ENCODE measurements at places on chromosomes 13 and 19.
A peak's percentile ranks its signal among the peaks of the same experiment; 100 is the strongest.

DNA sequence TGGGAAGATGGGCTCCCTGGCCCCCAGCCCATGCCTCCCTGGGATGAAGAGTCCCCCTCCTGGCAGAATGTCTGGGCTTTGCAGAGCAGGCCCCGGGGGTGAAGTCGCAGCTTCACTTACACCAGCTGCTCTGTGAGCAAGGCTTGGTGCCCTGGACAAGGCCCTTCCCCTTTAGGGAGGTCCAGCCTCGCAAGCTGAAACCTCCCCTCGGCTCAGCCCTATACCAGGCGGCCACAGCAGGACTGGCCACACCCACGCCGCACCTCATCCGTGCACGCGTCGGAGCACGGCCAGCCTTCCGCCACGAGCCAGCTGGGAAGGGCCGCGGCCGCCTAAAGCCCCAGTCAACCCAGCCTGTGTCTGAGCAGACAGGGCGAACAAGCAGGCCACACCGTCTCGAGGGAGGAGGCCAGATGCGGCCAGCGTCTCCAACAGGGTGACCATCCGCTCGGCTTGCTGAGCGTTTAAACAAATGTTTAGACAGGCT, 83.2 kb upstream of the MCF2L start:
- peak; percentile 53 for DNase-seq

- DNase-seq: no peak
Measured at GRCh38 chr13:98576200-98576945, 534 bp downstream of the STK24 start.

DNA sequence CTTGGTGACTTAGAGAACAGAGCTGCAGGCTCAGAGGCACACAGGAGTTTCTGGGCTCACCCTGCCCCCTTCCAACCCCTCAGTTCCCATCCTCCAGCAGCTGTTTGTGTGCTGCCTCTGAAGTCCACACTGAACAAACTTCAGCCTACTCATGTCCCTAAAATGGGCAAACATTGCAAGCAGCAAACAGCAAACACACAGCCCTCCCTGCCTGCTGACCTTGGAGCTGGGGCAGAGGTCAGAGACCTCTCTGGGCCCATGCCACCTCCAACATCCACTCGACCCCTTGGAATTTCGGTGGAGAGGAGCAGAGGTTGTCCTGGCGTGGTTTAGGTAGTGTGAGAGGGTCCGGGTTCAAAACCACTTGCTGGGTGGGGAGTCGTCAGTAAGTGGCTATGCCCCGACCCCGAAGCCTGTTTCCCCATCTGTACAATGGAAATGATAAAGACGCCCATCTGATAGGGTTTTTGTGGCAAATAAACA, 9.9 kb downstream of the APOC1 start:
- DNase-seq: no peak

GRCh38 chr19:3572855-3573161, at the start of gene HMG20B:
Gene HMG20B (plus strand): TSS chr19:3572944. CDS start chr19:3573310, 366 bp downstream.
- DNase-seq: no peak

GRCh38 chr13:99979453-99980200, 2.0 kb upstream of the ZIC2 start:
- DNase-seq: no peak

DNA sequence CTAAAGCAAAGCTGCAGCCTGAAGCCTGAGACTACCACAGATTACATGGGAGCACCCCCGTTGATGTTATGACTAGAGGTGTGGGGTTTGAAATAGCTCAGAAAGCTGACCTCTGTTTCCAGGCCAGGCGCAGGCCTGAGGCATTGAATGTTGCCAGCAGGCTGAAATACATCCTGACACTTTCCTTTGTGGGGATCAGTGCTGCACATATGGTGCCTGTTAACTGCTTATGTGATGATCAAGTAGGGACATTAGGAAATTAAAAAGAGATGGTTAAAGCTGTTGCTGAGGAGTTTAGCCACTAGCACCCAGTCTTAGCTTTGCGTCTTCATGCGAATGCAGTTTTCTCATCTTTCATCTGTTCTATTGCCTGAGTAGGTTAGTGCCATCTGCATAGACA, 83.2 kb downstream of the CCNA1 start:
- DNase-seq: no peak

GRCh38 chr19:2354670-2355069, 5.4 kb upstream of the TMPRSS9 start:
- no peak for DNase-seq

GRCh38 chr19:10580979-10581631, 6.0 kb downstream of the AP1M2 start:
- DNase-seq: peak; percentile 87

DNA sequence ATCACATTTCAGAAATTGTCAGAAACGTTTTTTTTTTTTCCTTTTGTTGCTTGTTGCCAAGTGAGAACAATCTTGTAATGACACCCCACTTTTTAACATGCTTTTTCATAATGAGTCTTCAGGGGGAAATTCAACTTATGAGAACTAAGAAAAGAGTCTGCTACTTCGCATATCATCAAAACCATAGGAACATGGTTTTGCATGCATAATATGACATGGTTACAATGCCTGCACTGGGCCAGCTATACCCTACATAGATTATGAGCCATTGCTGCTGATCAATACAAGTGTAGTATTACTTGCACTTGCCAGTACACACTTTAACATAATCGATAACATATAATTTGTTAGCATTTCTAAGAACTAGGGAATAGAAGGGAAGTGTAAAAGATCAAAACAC, 191.0 kb upstream of the NBEA start:
- no peak for DNase-seq

DNA sequence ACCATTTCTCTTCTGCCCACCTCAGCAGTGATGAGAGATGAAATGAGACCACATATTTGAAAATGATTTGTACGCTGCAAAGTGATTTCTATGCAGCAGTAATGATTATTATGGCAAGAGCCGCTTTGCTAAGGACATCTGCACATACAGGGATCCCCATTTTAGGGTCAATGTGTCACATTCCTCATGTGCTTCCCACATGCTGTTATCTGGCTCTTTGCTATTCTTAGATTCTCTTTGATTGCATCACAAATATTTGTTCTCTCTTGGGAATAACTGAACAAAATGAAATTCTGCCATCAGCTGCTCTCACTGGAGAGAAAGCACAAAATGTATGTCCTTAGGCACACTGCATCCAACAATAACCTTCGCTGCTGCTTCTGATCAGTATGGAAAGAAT, 209.5 kb upstream of the IPO5 start:
- DNase-seq: no peak

- DNase-seq: no peak
Measured at GRCh38 chr13:42803563-42804204, 22.3 kb downstream of the FAM216B start.

DNA sequence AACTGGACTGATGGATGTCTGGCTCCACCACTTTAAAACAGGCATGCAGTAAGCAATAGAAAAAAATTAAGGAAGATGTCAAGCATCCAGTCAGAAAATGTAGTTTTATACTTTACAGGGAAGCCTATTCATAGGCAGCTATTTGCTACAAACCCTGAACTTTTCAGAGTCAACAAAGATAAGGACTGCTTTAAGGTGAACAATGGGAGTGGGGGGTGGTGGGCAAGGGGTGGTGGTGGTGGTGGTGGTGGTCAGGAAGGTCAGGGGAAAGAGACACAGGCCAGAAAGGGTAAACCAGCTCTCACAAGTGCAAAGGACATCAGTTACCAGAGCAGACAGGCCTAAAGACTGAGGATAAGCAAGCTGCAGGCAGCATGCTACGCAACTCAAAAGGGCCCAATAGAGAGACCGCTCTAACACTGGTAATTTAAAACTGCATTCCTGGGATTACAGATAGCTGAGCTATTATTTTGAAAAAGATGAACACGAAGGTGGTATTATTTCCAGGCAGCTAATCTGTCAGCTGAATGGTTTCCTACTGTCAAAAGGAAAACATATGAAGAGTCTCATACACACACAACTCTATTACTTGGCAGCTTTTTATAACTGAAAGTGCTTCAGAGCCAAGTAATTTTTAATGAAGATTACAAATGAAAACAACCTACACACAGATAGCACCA, 14.8 kb downstream of the BRD4 start:
- DNase-seq: no peak

GRCh38 chr19:14000691-14001375, 5.3 kb downstream of the RFX1 start:
- DNase-seq: no peak

GRCh38 chr19:34428549-34429285, 536 bp downstream of the UBA2 start:
- DNase-seq: no peak

DNA sequence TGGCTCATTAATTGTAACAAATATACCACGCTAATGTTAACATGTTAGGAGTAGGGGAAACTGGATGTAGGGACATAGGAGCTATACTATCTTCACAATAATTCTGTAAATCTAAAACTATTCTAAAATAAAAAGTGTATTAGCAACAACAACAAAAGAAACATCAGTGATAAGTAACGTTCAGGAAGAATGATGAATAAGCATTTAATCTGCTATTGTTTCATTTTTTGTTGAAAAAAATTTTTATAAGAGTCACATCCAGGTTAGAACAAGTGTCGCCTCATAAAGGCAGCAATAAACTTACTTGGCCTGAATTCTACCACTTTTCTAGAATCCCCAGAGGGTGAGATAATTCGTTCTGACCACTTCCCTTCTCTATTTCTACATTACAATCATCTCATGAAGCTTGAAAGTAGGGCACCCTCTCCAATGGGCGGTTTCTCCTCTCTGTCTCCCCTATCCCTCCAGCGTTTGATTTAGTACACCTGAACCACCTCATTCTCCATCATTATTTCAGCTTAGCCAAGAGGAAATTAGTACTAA, 253.1 kb upstream of the IPO5 start:
- no peak for DNase-seq

DNA sequence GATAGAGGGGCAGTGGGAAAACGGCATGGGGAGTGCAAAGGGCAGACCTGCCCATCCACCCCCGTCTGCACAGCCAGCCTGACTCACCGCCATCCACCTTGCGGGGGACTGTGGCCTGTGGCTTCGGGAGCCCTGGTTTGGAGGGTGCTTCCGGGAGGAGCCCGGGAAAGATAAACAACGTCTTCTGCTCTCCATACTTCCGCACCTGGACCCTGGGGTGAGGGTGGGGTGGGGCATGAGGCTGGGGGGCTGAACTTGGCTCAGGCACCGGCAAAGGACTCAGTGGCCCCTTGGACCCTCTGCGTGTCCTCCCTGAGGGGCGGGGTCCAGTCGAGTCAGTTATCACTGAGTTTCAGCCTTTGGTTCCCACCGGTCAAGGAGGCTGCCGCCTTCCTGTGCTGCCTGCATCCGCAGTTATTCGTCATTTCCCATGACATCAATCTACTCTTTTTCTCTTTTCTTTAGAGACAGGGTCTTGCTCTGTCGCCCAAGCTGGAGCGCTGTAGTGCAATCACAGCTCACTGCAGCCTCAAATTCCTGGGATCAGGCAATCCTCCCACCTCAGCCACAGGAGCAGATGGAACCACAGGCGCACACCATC, 3.2 kb downstream of the GPR108 start:
- DNase-seq: no peak

- no peak for DNase-seq
Measured at GRCh38 chr13:87138866-87139265, 532.3 kb upstream of the SLITRK5 start.

- DNase-seq: no peak
Measured at GRCh38 chr19:17266026-17266425, 1.2 kb upstream of the BABAM1 start.

DNA sequence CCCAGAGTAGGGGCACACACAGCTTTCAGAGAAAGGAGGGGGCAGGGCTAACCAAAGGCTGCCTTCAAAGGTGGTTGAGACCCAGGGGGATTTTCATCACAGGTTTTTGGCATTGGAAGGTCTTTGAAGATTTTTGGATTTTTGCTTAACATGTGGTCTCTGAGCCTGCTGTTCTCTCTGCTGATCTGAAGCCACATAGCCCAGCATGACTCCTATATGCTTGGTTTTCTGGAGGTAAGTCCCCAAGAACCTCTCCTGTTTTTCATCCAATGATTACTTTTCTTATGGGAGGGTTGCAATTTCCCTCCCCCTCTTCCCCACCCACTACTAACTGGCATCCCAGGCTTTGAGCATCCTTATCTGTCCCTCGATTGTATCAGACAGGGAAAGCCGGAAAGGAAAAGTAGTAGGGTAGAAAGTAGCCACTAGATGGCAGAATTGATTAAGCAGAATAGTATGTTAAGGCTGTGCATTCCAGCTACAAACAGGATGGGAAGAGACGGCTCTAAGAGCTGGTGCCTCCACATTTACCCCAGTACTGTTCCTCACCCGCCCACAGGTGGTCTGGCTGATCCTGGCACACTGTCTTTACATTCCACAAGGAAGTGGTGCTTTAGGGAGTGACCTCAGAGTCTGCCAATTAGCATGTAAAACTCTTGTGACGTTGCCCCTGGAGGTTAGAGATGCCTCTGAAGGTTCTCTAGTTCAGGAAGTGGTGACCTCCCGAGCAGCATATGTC, 218.9 kb upstream of the EDNRB start:
- DNase-seq: peak; percentile 8

DNA sequence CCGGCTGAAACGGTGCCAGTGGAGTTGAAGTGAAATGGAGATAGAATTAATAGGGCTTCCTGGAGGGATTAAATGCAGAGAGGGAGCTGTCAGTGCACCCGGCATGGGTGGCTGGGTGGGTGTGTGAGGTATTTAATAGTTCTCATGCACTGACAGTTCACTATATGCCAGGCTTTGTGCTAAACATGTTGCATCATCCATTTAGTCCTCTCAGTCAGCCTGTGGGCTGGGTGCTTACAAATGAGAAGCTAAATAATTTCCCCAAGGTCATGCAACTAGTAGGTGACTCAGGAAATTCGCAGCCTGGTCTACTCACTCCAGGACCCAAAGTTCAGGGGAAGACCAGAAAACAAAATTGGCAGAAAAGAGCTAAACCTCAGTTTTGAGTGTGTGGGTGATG, 63.5 kb upstream of the SPATA13 start:
- DNase-seq: no peak

- DNase-seq: no peak
Measured at GRCh38 chr19:42412227-42412626, 15.0 kb downstream of the LIPE start.

- DNase-seq: no peak
Measured at GRCh38 chr13:33472446-33472845, 186.9 kb upstream of the STARD13 start.

GRCh38 chr13:23949736-23950135, 52.4 kb upstream of the C1QTNF9B start:
- no peak for DNase-seq

DNA sequence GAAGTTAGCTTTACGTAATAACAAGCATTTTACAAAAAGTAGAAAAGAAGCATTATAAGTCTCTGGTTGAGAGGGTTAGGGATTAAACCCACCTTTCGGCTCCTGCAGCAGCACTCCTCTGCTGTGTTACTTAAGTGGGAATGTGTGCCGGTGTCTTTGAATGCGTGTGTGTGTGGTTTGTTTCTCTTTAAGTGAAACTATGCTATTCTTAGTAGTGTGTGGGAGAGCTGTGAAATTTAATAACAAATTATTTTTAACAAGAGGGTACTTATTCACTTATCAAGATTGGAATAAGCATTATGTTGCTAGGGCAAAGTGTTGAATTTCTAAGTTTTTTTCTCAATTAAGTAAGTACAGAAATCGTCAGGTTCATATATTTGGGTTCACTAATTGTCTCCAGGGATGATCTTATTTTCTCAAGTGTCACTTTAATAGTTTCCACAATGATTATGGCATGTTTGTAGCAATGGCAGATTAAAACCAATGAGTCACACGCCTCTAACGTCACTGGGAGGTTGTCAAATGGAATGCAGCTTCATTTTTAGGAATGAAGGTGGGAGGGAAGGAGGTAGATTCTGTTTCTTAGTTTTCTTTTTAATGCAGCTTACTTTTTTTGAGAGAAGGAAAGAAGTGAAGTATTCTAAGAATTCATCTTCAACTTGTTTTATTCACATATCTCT, 151.3 kb downstream of the LMO7 start:
- no peak for DNase-seq
